ENCODE measurements at places on chromosomes 3 and 15.

DNA sequence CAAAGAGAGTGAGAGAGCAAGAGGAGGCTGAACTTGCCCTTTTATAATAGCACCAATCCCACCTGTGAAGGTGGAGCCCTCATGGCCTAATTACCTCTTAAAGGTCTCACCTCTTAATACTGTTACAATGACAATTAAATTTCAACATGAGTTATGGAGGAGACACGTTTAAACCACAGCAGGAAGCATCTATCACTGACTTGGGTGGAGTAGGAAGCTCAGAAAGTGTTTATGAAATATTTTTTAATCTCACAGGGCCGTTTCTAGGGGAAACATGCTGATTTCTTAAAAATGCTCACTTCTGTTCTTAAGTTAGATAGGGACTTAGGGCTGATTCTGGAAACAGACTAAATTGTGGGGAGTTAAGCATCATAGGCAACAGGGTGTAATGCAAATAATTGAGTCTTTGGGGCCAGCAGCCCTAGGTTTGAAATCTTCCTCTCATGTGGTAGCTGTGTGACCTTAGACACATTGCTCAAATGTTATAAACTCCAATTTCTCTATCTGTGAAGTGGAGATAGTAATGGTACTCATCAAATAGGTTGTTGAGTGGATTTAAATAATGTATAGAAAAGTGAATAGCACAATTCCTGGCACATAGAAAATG is 133.3 kb upstream of the KLHL25 start:
- DNase-seq, result no peak

GRCh38 chr3:141644931-141645330 is 93.2 kb upstream of the RNF7 start:
- peak; percentile 45 for DNase-seq

DNA sequence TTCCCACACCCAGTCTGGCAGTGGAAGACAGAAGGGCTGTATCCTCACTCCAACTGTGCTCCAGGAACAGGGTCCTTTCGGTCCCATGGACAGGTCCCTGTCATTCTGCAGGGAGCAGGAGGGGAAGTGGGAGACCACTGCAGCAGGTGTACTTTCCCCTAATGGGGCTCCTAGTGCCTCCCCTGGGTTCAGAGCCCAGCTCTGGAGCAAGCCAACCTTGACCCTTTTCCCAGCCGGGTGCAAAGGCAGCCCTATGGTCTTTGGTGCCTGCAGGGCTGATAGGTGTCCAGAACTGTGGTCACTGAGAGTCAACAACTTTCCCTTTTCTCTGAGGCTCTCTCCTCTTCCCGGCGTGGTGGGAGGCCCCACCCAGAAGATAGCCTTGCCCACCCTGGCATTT is 26.8 kb downstream of the MAGEF1 start:
- no peak for DNase-seq

DNA sequence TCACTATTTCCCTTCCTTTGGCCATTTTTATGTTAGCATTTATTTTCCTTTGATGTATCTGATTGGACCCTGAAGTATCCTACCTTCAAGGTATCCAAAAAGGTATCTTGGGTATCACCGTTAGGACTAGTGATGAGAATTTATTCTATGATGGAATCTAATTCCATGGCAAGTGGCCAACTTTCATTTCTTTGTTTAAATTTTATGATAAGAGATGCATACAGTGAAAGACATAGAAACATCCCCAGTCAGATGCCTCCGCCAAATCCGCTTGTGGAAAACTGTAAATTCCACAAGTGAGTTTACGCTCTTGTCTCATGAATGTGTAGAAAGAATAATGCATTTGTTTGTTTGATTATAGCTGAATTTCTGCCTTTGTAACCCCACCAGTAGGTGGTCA is 153.7 kb upstream of the NR2F2 start:
- DNase-seq, result no peak
